ENCODE measurements at places on chromosomes 1 and 21.

DNA sequence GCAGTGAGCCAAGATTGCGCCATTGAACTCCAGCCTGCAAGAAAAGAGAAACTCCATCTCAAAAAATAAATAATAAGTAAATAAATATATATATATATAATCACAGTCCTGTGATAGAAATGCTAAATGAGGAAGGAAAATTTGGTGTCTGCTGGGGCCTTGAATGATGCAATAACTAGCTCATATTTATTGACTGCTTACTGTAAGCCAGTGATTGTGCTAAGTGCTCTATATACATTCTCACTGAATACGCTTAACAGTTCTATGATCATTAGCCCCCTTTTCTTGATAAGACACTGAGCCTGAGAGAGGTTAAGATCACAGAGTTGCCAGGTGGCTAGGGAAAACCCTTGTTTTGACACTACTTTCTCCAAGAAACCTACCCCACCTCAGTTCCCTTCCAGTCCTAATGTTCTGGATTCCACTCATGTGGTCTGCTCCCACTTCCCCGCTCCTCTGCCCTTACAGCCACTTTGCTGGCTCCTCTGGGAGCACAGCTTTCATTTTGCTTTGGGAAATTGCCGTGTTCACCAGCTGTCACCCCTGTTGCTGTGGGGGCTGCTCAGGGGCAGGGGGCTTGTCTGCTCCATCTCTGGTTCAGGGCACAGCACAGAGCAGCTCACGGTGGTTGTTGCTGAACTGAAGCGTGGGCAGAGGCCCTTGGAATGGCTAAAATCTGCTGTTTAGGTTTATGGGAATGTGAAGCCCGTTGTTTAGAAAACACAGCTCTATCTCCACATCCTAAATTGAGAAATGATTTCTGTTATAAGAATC is 2.5 kb upstream of the BMP8A start:
- DNase-seq, result no peak

GRCh38 chr1:205598841-205599668 is 32.8 kb downstream of the ELK4 start:
- no peak for DNase-seq

DNA sequence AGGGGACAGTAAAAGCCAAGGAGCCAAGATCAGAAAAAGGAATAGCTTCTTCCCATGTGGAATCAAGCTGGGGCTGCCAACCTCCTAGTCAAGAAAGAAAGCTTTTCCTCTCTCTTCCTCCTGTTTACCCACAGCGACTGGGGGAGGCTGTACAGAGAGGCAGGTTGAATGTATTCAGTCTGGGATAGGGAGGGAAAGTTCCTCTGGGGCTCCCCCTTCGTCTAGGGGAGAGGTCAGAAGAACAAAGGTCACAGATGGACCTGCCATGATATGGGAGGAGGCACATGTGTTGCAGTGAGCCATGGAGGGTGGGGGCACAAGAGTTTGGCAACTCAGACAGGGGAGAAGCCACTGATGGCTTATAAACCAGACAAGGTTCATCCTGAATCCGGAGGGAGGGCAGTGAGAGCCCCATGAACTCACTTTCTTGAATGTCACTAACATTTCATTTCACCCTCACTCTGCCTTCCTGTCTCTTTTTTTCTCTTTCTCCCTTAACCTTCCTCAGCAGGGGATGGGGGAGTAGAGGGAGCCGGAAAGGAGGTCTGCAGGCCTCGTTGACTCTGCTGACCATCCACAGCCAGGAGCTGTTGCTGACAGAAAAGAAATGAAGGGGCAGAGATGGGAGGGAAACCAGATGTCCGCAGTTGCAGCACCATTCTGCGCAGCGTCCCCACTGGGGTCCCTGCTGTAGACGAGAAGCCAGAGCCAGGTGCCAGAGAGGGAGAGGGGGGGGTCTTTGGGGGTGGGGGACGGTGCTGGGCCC is 61.1 kb downstream of the PLXNA2 start:
- DNase-seq, result no peak

DNA sequence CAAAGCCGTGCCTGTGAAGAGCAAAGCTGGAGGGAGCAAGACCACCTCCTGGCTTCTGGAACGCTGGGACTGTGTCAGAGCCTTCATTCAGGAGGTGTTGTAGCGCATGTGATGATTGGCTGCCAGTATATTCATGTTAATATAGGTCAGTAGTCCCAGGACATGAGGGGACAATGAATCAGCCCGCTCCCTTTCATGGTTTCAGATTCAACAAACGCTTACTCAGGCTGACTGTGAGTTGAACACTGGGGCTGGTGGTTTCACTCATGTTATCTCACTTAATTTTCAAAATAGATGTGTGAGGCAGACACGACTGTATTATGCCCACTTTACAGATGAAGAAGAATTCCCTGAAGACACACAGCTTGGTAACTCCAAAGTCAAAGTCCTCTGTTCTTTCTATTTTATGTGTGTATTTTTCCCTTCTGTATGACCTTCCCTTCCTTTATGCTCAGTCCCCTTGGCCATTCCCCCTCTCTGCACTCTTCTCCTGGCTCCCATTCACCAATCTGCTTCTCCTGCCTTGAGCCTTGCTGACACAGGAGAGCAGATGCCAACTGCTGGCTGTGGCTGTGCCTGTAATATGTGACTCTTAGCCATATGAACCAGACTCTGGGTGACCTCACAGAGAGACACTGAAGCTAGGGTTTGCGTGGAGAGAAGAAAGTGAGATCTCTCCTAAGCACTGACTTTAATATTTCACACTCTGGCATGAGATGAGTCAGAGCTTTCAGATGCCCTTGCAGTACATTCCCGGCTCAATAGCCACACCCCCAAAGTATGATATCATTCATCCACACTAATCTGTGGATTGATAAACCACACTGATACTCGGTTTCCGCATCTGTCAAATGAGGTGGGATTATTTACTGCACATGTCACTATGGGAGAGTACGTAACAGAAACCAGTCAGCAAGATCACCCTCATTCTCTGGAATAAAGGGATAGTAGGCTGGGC is 31.4 kb upstream of the KIRREL1 start:
- DNase-seq, result no peak

- peak; percentile 3 for DNase-seq
Measured at GRCh38 chr1:63592536-63593302, 492 bp upstream of the PGM1 start.
